H1 (cell line): ENCODE measurements at places on chromosomes 2 and 18. TPM values are rescaled to one million over a fixed set of nuclear protein-coding genes. Genes with fewer than 3 reads are reported as not detected.

DNA sequence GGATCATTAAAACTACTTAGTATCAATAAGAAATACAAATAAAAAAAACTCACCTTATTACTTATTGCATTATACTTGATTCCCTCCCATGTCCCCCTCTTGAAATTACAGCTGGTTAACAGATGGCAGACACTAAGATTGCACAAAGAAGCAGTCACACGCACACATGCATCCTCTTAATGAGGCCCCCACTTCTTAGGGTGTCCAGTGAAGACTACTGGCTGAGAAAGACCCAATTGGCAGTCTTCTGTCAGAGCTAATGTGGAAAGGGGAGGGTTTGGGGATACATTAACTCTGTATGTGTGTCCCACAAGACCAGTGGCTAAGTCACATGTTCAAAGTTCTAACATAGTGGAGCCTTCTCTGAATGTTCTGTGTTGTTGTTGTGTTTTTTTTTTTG is 210.7 kb downstream of the MTX2 start:
- no peaks in the 10 kb centered on the region for H3K4me1 ChIP-seq
- H3K27ac ChIP-seq = no peak overlapping the region
- H3K4me3 ChIP-seq = no peak overlapping the region
- DNase-seq = no peak

Gene RDH14
- total RNA-seq = 19.5 and 23.6 TPM in 2 replicates

Gene MTA3
- total RNA-seq = 184 and 197 TPM in 2 replicates

DNA sequence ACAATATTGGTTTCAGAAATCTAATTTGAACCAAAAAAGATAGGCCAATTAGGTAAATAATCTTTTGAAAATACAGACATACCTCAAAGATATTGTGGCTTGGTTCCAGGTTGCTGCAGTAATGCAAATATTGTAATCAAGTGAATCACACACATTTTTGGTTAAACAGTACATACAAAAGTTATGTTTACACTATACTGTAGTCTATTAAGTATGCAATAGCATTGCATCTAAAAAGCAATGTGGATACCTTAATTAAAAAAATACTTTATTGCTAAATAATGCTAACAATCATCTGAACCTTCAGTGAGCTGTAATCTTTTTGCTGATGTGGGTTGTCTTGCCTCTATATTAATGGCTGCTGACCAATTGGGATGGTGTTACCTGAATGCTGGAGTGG is 67.3 kb downstream of the KYNU start:
- H3K4me3 ChIP-seq = no peak overlapping the region
- no peaks in the 10 kb centered on the region for H3K4me1 ChIP-seq
- DNase-seq = no peak
- no peaks in the 10 kb centered on the region for H3K27me3 ChIP-seq

DNA sequence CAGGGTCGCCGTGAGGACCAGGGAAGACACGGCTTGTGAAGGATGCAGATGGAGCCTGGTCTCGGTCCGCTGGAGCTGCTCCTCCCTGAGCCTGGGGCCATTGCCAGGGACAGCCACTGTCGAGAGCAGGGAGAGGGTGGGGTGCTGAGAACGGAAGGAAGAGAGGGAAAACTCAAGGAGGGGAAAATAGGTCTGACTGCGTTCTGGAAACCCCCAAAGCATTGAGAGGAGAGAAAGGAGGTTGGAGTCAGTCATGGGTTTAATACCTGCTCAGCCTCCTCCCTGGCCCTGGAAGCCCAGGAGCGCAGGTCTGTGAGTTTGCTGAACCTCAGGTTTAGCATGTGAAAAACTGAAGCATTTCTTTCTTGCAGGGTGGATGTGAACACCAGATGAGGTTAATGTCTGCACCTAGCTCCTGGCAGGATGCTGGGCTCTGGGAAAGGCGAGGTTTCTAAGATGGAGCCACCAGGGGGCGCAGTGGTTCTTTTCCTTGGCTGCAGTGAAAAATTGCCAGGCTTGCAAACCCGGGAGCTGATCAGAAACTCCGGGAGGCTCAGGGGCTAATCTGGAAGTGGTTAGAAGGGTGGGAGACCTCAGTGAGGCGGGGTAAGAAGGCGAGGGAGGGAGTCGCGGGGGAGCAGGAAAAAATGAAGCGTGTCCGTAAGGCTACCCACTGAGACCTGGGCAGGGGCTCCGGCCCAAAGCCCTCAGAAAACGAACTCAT is 33.6 kb upstream of the RNF149 start:
- H3K27ac ChIP-seq = no peak overlapping the region
- no peak overlapping the region for H3K4me3 ChIP-seq
- DNase-seq = peak; percentile 97
- peaks cover 14% of the 10 kb centered on the region for H3K4me1 ChIP-seq
- no peaks in the 10 kb centered on the region for H3K27me3 ChIP-seq
- H3K36me3 ChIP-seq = no peaks in the 10 kb centered on the region

DNA sequence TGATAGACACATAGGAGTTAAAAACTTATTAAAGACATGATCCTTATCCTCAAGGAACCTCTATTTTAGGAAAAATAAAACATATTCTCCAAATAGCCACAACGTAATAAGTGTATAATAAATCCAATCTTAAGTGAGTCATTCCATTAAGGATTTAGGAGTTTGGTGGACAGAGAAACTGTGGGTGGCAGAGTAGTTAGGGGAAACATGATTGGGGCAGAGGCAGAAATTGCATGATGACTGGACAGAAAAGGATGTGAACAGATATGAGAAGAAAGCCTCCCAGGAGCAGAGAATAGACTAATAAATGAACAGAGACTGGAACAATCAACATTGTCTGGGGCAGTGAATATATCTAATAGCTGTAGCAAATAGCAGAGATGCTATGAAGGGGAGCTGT is 48.1 kb upstream of the SIGLEC15 start:
- no peak overlapping the region for H3K4me3 ChIP-seq
- DNase-seq = no peak
- H3K4me1 ChIP-seq = no peaks in the 10 kb centered on the region; the same call in 1 of the 2 replicates
- H3K27ac ChIP-seq = no peak overlapping the region
